ENCODE measurements at places on chromosomes 1 and 21.
A peak's percentile ranks its signal among the peaks of the same experiment; 100 is the strongest.

DNA sequence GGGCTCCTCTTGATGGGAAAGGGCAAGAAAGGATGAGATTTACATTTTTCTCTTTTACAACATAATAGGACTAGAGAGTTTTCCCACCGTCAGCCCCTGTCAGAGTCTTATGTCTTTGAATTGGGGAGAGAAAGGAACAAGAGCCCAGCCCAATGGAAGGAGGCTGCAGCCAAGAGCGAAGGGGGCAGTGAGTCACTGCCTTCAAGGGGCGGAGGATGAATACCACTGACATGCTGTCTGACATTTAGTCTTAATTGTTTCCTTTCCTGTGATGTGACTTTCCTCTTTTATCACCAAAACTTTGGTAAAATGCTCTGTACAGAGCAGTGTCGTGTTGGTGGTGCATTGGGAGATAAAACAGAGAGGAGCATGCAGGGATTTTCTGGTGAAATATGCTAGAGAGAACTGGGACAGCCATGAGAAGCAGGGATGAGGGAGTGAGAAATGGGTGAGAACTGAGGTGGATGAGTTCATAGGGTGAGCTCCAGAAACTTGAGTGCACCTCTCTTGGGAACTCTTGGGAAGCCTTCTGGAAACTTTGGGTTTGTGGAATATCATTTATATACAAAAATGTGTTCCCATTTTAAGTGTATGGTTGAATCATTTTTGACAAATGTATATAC is 179.9 kb upstream of the FGGY start:
- DNase-seq: no peak

- peak; percentile 64 for DNase-seq
Observed at GRCh38 chr1:223363856-223364684, at the start of gene SUSD4. Gene SUSD4, minus strand, starts transcription at chr1:223364176. Its CDS starts 751 bp downstream, at chr1:223363425.

DNA sequence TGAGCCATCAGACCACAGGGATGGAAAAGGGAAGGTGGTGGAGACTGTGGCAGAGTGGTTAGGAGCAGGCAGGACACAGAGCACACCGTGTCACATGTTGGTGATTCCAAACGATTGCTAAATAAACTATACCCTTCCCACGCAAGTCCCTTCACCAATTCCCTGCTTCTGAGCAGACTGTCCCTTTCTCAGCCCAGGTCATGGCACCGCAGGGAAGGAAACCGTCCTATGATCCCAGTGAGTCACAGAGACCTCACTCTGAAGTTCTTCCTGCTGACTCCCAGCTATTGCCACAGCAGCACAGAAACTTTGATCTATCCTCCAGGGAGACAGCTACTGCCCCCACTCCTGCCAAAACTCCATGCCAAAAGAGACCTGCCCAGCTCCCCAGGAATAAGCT is 19.2 kb downstream of the RIMS3 start:
- no peak for DNase-seq

DNA sequence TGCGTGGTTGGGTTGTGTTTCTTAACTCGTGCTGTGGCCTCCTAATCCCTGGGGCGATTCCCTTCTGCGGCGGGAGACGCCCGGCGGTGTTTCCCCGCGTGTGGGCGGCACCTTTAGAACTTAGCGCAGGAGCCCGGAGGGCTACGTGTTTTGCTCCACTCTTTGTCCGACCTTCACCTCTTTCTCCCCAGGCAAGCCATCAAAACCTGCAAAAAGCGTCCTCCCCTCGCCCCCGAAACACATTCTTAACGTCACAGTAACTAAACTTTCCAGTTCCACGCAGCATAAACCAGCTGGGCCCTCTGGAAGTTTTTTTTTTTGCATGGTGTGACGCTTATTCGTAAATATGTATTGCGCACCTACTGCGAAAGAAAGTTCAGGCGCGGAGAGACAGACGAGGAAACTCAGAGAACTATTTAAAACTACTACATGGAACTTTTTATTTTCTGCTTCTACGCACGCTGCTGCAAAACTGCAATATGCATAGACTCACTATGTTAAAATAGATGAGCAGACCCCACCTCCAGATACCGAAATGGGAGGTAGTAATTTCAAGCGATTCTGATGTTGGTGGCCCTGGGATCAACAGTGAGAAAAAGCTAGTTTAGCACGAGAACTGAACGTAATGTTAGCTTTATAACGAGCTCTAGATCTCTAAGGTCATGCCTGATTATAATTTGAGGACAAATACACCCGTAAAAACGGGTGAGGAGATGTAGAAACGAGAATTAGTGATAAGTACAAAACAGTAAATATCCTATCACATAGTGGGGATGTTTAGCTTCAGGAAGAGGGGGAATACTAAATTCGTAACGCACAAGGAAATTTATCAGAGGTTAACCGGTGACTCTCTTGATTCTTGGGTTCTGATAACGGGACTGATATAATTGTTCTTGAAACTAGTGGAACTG is 920 bp downstream of the MTR start:
- no peak for DNase-seq

DNA sequence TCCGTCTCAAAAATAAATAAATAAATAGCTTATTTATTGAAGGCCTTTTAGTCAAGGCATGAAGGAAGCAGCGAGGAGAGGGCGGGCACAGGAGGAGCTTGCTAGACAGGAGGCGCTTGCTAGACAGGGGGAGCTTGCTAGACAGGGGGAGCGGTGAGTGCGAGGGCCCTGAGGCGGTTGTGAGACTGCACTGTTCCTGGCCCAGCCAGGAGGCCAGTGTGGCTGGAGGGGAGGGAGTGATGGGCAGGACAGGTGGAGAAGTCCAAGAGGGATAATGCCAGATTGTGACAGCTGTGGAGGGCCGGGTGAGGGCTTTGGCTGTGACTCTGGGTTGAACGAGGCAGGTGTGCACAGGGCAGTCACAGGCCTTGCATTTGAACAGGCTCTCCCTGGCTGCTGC is 18.2 kb downstream of the KIF17 start:
- DNase-seq: no peak

DNA sequence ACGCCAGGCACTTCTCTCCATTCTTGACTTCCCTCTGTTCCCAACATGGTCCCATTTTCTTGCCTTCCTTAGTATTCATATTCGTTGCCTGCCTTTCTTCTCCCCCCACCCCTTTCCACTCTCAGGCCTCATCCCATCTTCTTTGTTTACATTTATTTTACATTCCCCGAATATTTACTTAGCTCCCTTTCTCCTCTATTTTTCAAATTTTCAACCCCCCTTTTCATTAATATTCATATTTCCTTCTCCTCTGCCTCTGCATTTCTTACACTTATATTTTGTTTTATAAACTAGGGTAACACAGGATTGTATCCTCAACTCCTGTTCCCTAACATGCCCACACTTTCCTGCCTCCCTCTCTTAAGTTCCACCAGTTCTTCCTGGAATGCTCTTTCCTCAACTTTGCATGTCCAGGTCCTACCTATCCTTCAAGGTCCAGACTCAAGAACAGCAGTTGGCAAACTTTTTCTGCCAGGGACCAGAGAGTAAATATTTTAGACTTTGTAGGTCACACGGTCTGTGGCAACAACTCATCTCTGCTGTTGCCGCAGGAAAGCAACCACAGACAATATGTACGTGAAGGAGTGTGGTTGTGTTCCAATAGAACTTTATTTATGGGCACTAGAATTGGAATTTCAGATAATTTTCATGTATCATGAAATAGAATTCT is 29.8 kb upstream of the A3GALT2 start:
- no peak for DNase-seq

DNA sequence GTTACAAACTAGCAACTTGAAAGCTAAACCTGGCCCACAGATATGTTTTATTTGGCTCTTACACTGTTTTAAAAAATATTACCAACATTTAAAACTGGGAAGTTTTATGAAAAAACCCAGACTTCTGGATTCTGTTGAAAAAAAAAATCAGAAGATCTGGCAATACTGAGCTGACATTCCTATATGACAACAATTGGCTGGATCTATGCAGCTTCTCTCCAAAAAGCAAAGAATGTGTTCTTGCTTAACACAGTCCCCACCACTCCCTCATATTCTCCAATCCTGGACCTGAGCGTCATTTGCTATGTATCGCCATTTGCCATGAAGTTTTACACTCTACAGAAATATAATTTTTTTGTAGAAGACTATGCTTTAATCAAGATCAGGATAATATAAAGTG is 859.6 kb downstream of the LTN1 start:
- no peak for DNase-seq

GRCh38 chr1:205672970-205673369 is 7.3 kb downstream of the SLC45A3 start:
- DNase-seq: no peak

- DNase-seq: no peak
Observed at GRCh38 chr1:173052681-173053196, 2.0 kb upstream of the TNFSF18 start.

DNA sequence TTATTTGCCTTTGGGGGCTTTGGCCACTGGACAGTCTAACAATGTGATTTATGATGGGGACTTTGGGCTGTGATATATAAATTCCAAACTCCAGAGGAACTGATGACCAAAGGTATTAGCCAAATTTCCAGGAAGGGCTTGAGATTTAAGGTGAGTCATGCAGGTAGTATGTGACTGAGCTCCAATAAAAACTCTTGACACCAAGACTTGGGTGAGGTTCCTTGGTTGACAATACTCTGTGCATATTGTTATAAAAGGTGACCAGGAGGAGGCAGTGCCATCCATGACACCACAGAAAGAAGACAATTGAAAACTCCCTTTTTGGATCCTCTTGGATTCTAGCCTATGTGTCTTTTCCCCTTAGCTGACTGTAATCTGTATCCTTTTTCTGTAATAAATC is 392.7 kb upstream of the LRRC7 start:
- DNase-seq: no peak

Data from NCI-H446 treated with DMSO at 0.1 percent for 48 hours (cell line).